ENCODE measurements at places on chromosomes 3 and 15. TPM values are rescaled to one million over a fixed set of nuclear protein-coding genes. Genes with fewer than 3 reads are reported as not detected.

GRCh38 chr3:33424606-33425452 lies 15.4 kb downstream of the UBP1 start:
- H3K36me3 ChIP-seq, result peaks cover 17% of the 10 kb centered on the region
- peaks cover 46% of the 10 kb centered on the region for H3K4me1 ChIP-seq
- no peaks in the 10 kb centered on the region for H3K27me3 ChIP-seq
- DNase-seq, result no peak
- H3K27ac ChIP-seq, result peak overlapping the region; percentile 9

FOXL2NB gene
- total RNA-seq, result not detected

GRCh38 chr3:8627201-8627940 lies 17.2 kb downstream of the SSUH2 start:
- no peaks in the 10 kb centered on the region for H3K27me3 ChIP-seq
- no peaks in the 10 kb centered on the region for H3K36me3 ChIP-seq
- no peak overlapping the region for H3K27ac ChIP-seq
- no peaks in the 10 kb centered on the region for H3K4me1 ChIP-seq
- H3K4me3 ChIP-seq, result no peak overlapping the region

DNA sequence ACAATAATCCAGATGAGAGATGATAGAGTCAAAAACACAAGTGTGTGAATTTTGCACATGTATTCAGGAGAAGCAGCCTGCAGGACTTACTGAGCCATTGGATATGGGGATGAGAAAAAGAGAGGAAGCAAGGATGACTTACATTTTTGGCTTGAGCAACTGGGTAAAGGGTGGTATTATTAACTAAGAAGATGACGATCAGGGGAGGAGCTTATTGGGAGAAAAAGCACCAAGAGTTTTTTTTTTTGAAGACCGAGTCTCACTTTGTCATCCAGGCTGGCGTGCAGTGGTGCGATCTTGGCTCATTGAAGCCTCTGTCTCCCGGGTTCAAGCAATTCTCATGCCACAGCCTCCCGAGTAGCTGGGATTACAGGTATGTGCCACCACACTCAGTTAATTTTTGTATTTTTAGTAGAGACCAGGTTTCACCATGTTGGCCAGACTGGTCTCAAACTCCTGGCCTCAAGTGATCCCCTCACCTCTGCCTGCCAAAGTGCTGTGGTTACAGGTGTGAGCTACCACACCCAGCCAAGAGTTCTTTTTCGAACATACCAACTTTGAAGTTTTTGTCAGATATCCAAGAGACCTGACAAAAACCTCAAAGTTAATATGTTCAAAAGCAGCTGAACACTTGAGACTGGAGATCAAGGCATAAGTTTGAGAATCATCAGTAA lies 14.8 kb upstream of the SH3BP5 start:
- H3K27ac ChIP-seq, result no peak overlapping the region
- no peak for DNase-seq
- no peak overlapping the region for H3K4me3 ChIP-seq
- no peaks in the 10 kb centered on the region for H3K36me3 ChIP-seq

ITGA11 gene
- total RNA-seq, result 35.4 TPM

TRIM42 gene
- not detected for total RNA-seq

DNA sequence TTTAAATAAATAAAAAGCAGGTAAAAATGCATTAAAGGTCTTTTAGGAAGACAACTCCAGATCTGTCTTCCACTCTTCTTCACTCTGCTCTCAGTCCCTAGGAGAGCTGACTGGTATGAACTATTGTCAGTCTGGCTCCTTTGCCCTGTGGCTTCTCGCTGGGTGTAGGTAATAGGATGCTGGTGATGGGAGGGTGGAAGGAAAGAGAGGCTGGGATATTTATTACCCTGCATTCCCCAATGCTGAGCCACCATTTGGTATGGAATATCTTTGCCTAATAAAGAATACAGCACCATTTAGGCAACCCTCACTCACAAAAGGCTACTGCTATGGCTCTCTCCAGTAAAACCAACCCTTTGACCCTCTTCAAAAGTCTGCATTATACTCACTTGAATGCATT lies 326.9 kb downstream of the CNTN3 start:
- no peak overlapping the region for H3K27ac ChIP-seq
- DNase-seq, result no peak
- no peaks in the 10 kb centered on the region for H3K4me1 ChIP-seq
- no peaks in the 10 kb centered on the region for H3K27me3 ChIP-seq

DNA sequence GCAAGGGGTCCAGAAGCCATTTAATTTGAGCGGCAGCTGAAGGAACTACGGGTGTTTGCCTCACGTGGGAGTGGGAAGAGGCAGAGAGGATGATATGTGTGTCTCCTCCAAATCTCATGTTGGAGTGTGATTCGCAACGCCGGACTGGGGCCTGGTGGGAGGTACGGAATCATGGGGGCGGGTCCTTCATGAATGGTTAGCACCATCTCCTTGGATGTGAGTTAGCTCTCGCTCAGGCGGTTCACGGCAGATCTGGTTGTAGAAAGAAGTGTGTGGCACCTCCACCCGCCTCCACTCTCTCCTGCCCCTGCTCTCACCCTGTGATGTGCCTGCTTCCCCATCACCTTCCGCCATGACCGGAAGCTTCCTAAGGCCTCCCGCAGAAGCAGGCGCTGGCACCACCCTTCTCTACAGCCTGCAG lies 25.4 kb downstream of the XXYLT1 start:
- no peak overlapping the region for H3K27ac ChIP-seq
- no peaks in the 10 kb centered on the region for H3K27me3 ChIP-seq
- H3K4me1 ChIP-seq, result no peaks in the 10 kb centered on the region
- no peak for DNase-seq
- H3K4me3 ChIP-seq, result no peak overlapping the region
- no peaks in the 10 kb centered on the region for H3K36me3 ChIP-seq

DNA sequence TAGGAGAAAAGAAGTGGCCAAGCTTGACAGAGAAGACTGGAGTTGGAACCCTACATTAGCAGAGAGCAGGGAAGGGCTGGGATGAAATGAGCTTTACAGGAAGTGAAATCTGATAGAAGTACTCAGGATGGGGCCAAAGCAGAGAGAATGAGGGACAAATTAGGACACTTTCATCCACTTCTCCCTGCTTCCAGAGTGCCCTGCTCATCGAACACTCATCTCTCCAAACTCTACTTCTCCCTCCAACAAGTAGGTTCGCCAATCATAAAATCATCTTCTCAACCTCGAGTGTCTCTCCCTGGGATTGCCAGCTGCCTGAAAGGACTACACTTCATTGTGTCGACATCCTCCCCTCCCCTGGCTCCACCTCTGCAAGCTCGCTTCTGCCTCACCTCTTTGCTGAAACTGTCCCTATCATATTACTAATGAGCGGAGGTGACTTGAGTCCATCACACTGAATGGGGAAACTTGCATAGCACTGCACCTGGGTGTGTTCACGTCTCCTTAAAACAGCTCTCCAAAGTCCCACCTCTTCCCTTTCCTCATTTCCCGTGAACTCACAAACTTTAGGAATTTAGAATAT lies 365.8 kb downstream of the FOXP1 start:
- H3K4me3 ChIP-seq, result no peak overlapping the region
- H3K27me3 ChIP-seq, result no peaks in the 10 kb centered on the region

- H3K36me3 ChIP-seq, result no peaks in the 10 kb centered on the region
- H3K4me3 ChIP-seq, result no peak overlapping the region
- no peaks in the 10 kb centered on the region for H3K27me3 ChIP-seq
- no peaks in the 10 kb centered on the region for H3K4me1 ChIP-seq
- no peak for DNase-seq
Observed at GRCh38 chr3:41328926-41329325, 129.6 kb downstream of the CTNNB1 start.
